ENCODE measurements at places on chromosomes 4 and X.

DNA sequence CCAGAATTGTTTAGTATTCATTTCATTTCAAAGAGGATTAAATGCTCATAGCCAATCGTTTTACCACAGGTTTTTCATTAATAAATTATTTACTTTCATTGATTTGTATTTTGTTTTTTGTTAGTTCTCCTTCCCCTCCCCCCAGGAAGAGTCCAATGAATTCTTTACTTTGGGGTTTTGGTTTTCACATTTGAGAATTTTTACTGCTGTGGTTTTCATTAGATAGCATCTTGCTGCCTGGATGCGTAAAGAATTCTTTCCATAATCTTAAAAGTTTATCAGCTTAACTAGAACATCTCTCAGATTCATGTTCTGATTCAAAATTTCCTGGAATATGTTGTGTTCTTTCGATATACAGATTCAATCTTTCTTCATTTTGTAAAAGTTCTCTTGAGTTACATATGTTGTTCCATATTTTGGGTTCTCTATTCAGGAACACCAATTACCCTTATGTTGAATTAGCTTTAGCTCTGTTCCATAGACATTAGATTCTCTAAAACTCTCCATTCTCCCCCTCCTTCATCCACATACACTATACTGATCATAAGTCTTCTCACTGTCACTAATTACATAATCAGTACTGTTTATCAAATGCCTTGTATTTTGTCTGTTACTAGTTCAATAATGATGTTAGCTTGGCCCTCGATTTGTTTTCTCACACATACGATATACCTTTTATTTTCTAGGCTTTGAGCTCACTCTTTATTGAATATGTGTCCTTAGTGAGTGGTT, 184.4 kb downstream of the CAMK2D start:
- no peak for DNase-seq

- no peak for DNase-seq
These were observed 372.3 kb upstream of the F9 start for GRCh38 chrX:139158256-139158655.

DNA sequence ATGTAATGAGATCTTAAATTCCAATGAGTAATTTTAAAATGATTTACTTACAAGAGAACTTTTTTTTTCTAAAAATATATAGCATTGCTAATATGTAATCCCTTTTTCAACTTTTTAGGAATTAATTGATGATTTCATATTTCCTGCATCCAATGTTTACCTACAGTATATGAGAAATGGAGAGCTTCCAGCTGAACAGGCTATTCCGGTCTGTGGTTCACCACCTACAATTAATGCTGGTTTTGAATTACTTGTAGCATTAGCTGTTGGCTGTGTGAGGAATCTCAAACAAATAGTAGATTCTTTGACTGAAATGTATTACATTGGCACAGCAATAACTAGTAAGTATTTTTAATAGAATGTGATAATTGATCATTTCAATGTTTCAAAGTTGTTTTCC, 113.2 kb downstream of the USP9X start:
- DNase-seq: no peak

GRCh38 chrX:149759824-149760223, 14.0 kb upstream of the HSFX1 start:
- DNase-seq: no peak

GRCh38 chr4:158214856-158215255, 4.6 kb downstream of the TMEM144 start:
- no peak for DNase-seq

All from stimulated activated CD8-positive, alpha-beta memory T cell treated with anti-CD3 and anti-CD28 coated beads, Interleukin-12 subunit alpha, Interleukin-12 subunit beta, amount 100 ng/mL, for 4 hours (primary cell).